IPS DF 19.7 (cell line): ENCODE measurements at places on chromosomes 3 and 15.

DNA sequence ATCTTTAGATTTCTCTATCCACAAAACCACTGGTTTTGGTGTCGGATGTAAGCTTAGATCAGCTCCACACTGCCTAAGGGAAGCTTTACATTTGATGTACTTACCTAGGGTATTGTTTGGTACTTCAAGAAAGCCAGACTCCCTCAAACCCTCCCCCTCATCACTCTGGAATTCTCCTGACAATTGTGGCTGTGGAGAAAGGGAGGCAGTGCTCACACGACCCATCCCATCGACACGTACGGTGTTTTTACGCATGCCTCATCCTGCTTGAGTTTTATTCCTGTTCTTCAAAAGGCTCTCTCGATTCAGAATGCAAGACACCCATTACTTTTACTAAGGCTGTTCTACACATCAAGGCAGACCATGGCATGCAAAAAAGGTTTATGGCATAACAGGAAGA lies 67.3 kb upstream of the ONECUT1 start:
- DNase-seq: no peak

- no peak for DNase-seq
Observed at GRCh38 chr3:101244212-101244575, 76.2 kb downstream of the IMPG2 start.

DNA sequence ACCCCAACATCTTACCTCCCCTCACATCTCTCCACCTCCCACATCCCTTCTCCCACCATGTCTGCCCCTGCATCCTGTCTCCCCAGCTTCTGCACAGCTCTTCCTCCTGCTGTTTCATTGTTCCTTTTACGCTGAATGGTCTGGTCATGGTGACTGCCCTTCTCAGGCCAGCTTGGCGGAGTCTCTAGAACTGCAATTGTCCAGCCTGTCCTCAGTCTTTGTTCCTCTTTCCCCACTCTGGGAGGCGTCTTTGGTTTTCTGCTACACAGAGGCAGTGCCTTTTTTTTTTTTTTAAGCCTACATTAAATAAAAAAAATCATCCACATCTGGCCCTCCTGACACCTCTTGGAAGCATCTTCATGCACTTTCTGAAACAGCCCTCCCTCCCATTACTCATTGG lies 49.1 kb upstream of the SEC22A start:
- no peak for DNase-seq

- no peak for DNase-seq
Observed at GRCh38 chr15:76206325-76206976, 104.8 kb downstream of the ETFA start.

GRCh38 chr3:64667138-64667537 lies 20.7 kb downstream of the ADAMTS9 start:
- no peak for DNase-seq

DNA sequence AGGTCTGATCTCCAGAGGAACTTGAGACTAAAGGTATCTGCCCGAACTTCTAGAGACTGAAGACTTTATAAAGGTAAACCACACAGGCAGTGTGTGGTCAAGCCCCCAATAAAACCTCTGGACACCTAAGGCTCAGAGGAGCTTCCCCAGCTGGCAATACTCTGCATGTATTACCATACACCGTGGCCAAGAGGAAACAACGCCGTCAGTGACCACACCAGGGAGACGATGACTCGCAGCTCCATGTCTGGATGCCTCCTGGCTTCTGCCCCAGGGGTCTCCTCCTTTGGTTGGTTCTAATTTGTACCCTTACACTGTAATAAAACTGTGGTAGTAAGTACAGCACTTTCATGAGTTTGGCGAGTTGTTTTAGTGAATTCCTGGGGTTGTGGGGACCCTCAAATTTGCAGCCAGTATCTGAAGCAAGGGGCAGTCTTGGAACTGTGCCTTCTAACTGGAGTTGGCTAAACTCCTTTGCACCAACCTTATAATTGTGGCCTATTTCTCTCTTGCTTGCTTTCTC lies 32.1 kb upstream of the BCL2L10 start:
- no peak for DNase-seq

GRCh38 chr3:175193815-175194518 lies 334.8 kb downstream of the NAALADL2 start:
- no peak for DNase-seq

- no peak for DNase-seq
Observed at GRCh38 chr3:65112751-65113300, 425.0 kb upstream of the ADAMTS9 start.

- DNase-seq: no peak
Observed at GRCh38 chr3:57085211-57085610, 24.7 kb downstream of the SPATA12 start.

- DNase-seq: no peak
Observed at GRCh38 chr15:42185801-42186200, 22.3 kb downstream of the VPS39 start.

- no peak for DNase-seq
Observed at GRCh38 chr3:120796976-120797375, 54.4 kb downstream of the GTF2E1 start.

GRCh38 chr3:34056181-34056910 lies 257.9 kb downstream of the PDCD6IP start:
- DNase-seq: no peak

DNA sequence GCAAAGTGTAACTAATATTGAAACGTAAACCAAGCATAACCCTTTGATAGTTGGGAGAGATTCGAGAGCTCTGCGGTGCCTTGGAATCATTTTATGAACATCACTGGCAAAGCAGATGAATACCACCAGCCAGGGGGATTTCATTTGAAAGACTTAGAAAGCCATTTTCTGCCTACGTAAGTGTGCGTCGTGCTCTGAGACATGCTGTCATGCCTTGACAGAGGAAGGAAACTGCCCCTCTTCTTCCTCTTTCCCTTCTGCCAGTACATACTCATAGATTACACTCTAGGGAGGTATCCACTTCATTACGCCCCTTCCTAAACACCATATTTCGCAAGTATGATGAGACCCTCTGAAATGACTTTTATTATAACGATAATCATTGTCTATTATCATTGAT lies 3.3 kb upstream of the MTHFS start:
- DNase-seq: no peak

- no peak for DNase-seq
Observed at GRCh38 chr15:31156226-31156625, 54.7 kb upstream of the TRPM1 start.

DNA sequence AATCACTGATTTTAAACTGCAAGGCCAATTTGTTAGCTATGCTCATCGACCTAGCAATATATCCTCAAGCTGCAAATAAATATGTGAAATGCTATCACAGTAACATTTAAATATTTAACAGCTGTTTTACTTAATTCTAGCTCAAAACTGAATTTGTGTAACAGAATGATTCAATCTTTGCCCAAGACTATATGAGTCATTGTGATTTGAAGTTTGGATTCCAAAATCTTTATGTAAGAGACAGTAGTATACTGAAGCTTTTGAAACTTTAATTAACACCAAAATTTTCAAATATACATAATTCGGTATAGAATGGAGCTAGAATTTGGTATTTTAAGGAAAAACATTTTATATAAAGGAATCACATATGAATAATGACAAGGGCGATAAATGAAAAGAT lies 603.0 kb upstream of the ROBO2 start:
- no peak for DNase-seq

DNA sequence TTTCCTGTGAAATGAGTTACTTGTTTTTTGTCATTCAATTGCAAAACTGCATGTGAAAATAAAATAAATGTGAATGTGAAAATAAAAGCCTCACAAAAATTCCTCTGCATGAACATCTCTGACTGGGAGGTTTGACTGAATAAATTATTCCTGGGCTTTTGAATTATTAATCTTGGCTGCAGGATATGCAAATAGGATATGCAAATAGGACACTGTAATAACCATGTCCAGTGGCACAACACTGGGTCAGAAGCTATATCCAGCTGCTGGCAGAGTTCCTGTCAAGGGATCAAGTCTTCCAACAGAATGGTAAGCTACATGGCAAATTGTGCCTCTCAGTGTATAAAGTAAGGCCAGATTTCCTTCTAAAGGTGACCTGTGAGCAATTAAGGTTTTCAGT lies at the start of gene SUCNR1:
TSS of gene SUCNR1 (plus strand) at position 246 of the 400 bp plus-strand sequence. CDS start 6,250 bp downstream, outside the sequence.
- DNase-seq: no peak

DNA sequence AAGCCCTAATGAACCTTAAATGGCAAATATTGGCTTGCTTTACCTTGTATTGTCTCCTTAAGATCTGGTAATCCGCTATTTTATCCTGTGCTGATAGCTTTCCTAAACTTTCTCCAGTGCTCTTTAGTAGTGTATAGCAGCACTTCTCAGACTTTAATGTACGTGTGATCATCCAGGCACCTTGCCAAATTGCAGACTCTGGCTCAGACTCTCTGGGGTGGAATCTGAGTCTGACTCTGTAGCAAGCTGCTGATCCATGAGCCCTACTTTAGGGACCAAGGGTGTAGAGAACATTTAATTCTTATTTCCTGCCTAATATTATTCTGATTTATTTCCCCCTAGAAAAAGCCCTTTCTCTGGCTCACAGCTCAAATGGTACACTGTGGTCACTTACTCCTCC lies 518.8 kb upstream of the ZNF385D start:
- DNase-seq: no peak

DNA sequence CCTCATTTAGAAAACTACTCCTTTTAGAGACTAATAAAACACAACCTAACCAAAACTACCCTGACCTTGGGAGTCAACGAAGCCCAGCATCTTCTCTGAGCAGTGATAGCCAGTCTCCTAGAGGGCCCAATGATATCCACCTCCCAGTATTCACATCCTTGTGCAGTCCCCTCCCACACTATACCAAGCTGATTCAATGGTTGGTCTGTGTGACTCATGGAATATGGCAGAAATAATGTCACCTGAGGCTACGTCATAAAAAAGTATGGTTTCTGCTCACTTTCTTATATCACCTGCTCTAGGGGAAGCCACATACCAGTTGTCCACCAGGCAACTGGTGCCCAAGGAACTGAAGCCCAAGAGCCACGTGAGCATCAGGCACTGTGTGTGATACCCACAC lies 21.4 kb upstream of the USF3 start:
- no peak for DNase-seq

- no peak for DNase-seq
Observed at GRCh38 chr15:50009634-50010033, 109.4 kb downstream of the ATP8B4 start.

DNA sequence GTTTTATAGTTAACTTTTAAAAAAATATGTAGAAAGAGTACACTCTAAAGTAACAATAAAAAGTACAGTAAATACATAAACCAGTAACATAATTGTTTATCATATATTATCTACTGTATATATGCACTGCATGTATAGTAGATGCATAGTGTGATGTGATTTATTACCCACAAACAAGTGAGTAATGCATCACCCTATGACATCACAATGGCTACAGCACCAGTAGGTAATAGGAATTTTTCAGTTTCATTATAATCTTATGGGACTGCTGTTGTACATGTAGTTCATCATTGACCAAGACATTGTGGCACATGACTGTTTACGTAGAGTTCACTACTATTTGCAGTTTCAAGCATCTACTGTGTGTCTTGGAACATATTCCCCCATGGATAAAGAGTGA lies 1047.2 kb downstream of the ROBO2 start:
- no peak for DNase-seq

DNA sequence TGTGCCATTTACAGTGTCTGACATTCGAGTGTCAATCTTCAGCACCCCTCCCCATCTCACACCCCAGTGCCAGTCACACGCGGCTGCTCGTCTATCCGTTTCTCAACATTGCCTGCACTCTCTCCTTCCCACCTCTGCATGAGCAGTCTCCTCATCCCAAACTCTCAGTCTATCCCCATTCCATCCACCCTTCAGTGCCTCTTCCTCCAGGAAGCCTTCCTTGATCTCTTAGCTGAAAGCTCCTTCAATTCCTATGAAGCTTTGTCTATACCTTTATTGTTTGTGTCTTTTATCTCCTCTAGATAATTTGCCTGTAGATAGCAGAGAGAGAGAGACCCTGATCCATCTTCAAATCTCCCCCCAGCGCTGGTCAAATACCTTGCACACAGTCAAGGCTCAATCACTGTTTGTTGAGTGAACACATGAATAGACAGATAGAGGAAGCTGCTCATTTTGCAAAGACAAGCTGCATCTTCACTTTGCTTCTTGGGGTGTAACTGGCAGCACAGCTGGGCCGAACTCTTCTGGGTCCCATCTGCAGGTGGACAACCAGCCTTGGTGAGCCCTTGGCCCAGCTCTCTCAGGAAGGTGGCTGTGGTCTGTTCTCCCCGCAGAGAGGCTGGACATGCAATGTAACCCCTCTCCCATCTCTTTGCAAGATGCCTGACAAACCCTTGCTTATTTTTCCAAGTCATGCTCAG lies 52.8 kb downstream of the ITGA11 start:
- no peak for DNase-seq

- no peak for DNase-seq
Observed at GRCh38 chr3:150721285-150722130, 17.8 kb upstream of the ERICH6 start.

- DNase-seq: no peak
Observed at GRCh38 chr15:52336529-52336928, 40.9 kb upstream of the MYO5C start.

- DNase-seq: no peak
Observed at GRCh38 chr3:175002732-175003143, 143.6 kb downstream of the NAALADL2 start.

GRCh38 chr3:6512172-6512800 lies 348.6 kb upstream of the GRM7 start:
- no peak for DNase-seq

DNA sequence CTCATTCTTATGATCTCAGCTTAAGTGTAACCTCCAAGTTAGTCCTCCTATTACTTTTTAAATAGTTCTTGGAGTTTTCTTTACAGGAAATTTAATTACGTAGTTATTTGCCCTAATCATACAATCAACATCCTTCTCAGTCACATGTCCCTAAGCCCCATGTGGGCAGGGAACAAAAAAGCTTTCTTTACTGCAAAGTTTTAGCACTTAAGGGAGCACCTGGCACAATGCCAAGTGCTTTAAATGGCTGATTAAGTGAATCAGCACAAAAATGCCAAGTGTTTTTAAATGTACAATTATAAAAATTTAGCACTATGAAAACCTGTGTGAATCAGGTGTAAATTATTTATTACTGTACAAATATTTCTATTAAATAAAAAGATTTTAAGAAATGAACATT lies 445.3 kb downstream of the C3orf38 start:
- no peak for DNase-seq

GRCh38 chr3:158994386-158994785 lies 192.5 kb downstream of the MFSD1 start:
- no peak for DNase-seq

GRCh38 chr15:98737721-98738120 lies 89.4 kb downstream of the IGF1R start:
- no peak for DNase-seq

- DNase-seq: no peak
Observed at GRCh38 chr3:30650348-30650995, 44.1 kb downstream of the TGFBR2 start.
